ENCODE measurements at places on chromosomes 4 and X.

DNA sequence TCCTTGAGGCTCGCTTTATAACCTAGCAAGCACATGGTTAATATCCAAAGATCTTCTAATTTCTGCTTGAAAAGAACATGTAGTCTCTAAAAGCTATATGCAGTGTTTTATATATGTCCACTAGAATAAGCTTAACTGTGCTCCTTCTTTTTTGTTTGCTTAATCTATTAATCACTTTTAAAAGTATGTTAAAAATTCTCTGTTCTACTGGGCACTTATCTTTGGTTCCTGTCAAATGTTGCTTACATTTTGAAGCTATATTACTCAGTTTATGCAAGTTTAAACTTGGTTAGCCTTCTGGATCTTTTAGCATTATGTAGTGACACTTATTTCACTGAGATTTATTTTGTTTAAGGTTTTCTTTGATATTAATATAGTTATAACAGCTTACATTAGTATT is 32.5 kb downstream of the MAOA start:
- no peak for DNase-seq

DNA sequence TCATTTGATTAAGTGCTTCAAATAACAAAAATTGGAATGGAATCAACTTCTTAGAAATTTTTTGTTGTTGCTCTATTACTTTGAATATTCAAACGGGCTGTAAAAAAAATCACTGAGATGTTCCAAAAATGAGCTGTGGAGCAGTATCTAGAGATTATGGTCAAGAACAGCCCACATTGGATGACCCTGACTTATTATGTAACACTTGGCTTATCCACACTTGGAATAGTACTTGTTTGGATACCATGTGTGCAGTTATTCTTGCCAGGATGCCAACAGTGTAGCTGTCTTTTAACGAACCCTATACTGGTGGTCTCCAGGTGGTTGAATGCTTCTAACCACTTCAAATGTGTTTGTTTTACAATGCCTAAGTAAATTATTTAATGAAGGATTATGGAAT is 64.9 kb upstream of the CAMK2D start:
- no peak for DNase-seq

DNA sequence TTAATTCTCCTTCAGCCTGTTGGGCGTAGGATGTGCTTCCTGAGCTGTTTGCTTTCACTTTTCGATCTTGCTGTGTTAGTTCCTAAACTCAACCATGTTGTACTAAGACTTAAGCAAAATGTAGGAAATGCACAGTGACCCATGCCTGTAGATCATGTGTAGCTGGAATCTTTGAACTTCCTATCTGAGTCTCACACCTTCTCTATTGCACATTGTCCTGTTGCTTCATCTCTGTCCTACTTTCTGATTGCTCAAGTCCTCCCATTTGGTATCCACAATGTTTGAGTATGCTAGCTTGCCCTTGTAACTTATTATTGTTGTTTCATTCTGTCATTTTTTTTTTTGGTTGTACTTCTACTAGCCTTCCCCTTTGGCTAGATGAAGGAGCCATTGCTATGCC is 239.6 kb downstream of the PPP1R2C start:
- no peak for DNase-seq

DNA sequence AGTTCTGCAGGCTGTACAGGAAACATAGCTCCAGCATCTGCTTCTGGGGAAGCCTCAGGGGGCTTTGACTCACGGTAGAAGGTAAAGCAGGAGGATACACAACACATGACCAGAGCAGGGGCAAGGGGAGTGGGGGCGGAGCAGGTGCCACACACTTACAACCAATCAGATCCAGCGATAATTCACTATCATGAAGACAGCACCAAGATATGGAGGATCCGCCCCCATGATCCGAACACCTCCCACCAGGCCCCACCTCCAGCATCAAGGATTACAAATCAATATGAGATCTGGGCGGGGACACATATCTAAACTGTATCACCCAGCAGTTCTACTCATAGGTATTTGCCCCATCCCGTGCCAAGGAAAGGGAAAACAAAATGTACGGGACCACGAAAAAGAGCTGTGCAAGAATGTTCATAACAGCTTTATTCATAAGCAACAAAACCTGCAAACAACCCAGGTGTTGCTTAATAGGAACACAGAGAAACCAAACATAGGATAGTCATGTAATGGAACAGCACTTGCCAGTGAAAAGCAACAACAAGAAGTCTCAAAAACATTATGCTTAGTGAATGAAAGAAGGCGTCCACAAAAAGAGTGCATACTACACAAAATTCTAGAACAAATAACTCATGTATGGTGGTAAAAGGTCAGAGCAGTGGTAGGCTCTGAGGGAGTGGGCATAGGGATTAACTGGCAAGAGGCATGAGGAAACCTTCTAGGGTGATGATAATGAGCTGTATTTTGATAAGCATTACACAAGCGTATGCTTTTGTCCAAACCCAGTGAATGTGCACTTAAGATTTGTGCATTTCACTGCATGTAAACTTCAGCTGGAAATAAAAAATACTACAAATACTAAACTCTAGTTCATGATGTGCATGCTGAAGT is 130.9 kb upstream of the FAM9B start:
- DNase-seq: no peak

- no peak for DNase-seq
These were observed 646.1 kb upstream of the FRG1 start for GRCh38 chr4:189294574-189294973.

GRCh38 chr4:169238445-169238844 is 32.3 kb downstream of the SH3RF1 start:
- DNase-seq: no peak

- DNase-seq: no peak
These were observed 329.4 kb downstream of the PDGFC start for GRCh38 chr4:156642161-156642560.

- DNase-seq: no peak
These were observed 32.8 kb downstream of the FHDC1 start for GRCh38 chr4:152968806-152969394.

DNA sequence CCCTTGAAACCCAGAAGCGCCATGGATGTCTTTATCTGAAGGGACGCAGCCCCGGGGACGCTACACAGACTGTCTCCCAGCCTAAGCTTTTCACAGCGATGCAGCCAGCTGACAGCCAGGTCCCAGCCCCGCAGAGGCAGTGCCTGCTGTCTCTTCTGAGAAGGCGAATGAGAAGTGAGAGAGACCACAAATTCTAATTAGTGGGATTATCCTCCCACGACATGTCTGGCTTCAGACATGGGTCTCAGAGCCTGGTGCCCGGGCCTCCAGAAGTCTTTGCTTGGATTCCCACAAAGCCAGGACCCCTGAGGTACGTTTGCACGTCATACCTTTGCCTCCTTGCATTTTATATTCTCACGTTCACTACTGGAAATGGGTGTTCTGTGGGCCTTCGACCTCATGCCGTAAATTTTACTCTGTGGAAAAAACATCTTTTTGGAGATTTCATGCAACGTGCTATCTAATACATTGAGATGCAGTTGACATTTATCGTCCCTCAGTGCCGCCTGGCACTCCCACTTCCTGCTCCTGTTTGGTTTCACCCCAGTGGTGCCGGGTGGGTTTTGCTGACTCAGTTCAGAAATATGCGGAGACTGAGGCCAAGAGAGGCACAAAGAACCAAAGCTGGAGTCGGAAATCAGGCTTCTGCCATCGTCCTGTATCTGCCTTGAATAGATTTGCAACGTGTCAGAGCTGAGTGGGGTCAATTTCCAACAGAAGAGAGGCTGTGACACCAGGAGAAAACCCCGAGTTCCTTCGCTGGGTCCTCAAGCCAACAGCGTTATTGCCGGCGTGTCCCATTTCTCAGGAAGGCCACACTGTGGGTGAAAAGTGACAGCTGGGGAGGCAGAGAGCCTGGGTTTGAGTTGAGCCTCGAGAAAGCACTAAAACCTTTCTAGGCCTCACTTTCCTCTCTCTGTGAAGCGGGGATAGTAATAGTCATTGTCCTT is 114.4 kb downstream of the STK32B start:
- no peak for DNase-seq

GRCh38 chrX:151870602-151871001 is 42.1 kb upstream of the MAGEA4 start:
- DNase-seq: no peak

- DNase-seq: no peak
These were observed 457.9 kb upstream of the SLIT2 start for GRCh38 chr4:19793831-19794230.
